ENCODE measurements at places on chromosomes 11 and 22.

DNA sequence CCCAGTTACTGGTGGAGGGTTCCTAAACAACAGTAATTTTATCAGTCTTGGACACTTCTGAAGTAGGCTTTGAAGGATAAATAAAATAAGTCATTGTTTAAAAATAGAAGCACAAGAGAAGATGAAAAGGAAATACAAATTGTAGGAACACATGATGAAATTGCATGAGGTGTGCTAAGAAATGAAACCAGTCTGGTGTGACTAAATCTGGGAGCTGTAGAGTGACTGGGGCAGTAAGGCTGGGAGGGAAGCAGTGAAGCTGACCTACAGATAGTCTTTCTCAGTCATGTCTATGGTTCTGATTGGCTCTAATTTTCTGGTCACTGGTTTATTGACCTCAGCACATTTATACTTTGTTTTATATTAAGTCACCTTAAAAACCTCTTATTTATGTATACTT lies 139.1 kb downstream of the SLC17A6 start:
- DNase-seq = no peak

- no peak for DNase-seq
Observed at GRCh38 chr22:31241936-31242335, 29.8 kb downstream of the LIMK2 start.

DNA sequence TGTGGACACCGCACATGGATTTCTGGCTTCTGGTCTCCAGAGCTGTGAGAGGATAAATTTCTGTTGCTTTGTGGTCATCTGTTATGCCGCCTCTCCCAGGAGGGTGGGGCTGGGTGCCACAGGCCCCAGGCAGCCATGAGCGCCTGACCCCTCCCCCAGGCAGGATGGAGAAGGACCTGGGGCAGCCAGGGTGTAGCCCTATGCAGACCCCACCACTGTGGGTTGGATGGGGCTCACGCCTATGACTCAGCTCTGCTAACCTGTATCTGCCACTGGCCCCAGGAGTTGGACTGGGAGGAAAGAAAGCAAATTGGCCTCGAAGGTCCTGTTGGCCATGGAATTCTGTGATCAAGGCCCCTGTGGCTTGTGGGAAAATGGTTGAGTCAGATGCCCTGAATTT lies 1351.1 kb downstream of the BRD1 start:
- DNase-seq = no peak

GRCh38 chr22:46064966-46065666 lies 85.2 kb upstream of the PPARA start:
- DNase-seq = no peak

DNA sequence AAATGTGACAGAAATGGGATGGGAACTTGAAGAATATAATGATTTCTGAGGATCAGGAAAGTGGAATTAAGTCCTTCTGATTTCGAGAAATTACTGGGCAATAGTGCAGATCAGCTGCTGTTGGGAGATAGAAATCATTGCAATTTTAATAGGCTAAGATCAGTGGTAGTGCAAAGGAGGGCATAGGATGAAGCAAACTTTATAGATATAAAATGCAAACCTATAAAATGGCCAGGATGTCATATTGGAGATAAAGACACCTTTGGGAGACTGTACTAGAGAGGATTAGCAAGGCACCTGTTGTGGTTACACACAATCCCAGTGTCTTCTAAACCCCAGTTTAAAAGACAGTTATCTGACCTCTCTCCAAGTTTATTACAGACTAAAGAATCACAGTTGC lies 6.5 kb upstream of the MS4A7 start:
- no peak for DNase-seq

GRCh38 chr11:9158898-9159391 lies 67.5 kb upstream of the SCUBE2 start:
- no peak for DNase-seq

DNA sequence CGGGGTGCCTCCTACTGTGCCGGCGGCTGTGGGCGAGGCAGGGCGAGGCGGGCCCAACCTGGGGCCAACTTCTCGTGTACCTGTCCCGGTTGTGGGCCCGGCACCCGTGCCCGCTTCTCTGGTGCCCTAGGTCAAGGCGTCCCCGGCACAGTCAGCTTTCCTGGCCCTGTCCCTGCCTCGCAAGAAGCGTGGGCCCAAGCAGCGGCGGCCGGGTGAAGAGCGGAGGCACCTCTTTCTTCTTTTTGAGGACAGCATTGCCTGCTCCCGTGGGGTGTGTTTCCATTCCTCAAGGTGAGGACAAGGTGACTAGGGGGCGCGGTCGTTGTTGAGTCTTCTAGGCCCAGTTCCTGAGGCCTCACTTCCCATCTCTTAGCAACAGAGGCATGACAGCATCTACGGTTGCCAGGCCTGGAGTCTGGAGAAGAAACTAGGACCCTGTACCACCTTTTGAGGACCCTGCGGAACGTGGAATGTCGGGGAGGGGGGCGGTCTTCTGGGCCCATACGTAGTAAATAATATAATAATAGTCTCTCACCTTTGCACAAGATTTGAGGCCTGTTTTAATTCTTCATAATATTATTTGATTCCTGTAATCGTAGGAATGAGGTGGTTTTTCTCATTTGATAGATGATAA lies 418 bp downstream of the ACO2 start:
- DNase-seq = no peak

GRCh38 chr11:78189851-78190250 lies 1.1 kb downstream of the USP35 start:
- no peak for DNase-seq

DNA sequence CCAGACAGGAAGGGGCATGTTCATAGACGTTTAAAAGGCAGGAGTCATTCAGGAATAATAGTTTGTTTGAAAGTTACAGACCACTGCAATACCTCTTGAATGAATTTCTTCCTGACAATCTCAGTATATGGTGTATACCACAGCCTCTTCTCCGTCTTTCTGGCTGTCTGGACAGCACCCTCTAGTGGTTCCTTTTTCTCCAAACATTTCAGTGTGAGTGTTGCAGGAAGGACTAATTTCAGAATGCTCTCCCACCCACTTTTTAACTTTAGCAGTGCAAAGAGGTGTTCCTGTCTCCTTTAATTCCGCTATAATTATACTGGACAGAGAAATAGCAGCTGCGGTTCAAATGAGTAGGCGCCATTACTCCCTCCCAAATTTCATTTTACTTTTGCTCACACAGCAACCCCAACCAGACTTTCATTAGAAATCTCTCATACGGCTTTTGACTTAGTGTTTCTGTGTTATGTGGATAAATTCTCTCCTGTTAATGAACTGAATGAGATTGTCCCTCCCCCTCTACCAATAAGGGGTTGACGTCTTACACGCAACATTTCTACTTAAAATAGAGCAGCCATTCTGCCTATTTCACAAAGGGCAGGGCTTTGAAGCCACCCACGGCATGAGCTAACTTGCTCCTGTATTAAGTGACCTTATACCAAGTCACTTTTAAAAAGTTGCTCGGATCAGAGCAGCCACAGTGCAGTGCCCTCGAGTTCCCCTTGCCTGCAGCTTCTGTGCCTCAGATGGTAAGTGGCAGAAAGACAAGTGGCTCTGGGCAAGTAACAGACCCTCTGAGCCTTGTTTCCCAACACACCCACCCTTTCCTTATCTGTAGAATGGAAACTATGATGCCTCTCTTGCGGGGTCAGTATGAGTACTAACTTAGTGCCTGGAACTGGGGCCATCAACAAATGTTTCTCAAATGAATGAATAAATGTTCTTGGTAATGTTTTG lies 368.6 kb downstream of the OPCML start:
- DNase-seq = no peak

GRCh38 chr11:19243143-19243542 lies 2.4 kb upstream of the E2F8 start:
- no peak for DNase-seq

DNA sequence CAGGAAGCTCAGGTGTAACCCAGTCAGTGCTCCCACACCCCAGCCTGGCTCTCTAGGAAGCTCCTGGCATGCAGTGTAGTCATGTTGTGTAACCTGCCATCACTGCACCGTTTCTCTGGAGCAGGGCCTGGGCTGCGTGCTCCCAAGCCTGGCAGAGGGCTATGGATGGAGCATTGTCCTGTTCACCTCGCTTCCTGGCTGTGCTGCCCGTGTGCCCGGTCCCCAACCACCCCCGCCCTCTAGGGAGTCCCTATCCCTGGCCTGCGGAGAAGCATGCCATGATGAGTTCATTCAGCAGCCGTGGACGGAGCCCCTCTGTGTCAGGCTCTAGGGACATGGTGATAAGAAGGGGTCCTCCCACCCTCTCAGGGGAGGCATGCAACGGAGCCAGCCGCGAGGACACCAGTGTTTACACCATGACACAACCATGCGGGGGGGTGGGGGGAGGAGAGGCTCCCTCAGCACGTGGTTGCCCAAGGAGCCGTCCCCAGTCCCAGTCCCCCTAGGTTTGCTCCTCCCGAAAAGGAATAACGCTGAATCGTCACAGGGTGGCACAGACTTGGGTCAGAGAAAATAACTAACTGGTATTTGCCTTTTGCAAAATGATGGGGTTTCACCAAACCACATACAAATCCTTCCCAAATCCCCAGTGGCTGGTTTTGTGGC lies 73.1 kb downstream of the FBLN1 start:
- no peak for DNase-seq

DNA sequence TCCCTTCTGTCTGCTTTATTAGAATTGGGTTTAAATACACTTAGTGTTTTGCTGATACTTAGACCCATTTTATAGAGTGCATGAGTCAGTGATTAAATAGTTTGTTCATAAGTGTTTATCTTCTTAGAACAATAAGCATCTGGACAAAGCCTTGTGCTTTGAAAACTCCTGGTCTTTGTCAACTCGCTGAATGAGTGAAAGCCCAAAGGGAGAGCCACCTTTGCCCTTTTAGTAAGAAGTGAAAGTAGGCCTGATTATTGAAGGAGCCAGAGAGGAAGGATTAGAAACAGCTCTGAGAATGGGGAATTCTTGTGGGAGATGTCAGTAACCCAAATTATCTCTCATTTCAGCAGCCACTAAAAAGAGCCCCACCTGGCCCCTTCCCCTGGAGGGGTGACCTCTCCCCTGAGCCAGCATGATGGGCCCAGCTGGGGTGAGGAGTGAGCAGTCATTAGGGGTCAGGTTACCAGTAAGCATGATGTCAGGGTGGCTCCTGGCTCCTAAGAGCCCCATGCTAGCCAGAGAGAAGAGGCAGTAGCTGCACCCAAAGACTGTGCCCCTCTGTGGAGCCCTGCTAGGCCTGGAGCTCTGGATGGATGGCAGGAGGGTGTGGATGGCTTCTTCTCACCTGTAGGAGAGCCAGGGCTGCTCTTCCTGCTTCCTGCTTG lies 125.1 kb upstream of the E2F8 start:
- no peak for DNase-seq

DNA sequence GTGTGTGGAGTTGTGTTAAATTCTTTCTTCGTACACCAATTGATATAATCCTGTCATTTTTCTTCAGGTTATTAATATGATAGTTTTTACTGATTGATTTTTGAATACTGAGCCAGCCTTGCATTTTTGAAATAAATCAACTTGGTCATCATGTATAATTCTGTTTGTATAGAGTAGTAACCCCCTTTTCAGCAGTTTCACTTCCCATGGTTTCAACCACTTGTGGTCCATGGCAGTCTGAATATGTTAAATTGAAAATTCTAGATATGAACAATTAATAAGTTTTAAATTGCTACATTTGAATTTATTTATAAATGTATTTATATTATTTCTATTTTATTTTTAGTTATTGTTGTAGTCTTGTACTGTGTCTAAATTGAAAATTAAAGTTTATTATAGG lies 32.6 kb downstream of the MS4A6A start:
- DNase-seq = no peak

DNA sequence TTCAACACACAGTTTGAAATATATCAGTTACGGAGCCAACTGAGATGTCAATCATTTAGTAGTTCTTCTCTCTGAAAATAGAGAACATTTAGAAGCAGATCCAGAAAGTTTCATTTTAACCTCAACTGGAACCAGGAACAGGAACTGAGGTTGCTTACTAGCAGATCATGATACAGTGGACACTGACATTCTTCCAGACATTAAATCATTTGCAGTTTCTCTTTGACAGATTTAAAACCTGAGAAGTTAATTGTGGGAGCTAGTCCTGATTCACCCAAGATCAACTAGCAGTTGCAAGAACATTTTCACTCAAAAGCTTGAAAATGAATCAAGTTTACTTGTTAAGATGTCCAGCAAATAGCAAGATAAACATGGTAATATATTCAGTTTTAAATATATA lies 135.4 kb downstream of the SLC17A6 start:
- no peak for DNase-seq

GRCh38 chr11:70029115-70029860 lies 48.8 kb upstream of the ANO1 start:
- DNase-seq = no peak

DNA sequence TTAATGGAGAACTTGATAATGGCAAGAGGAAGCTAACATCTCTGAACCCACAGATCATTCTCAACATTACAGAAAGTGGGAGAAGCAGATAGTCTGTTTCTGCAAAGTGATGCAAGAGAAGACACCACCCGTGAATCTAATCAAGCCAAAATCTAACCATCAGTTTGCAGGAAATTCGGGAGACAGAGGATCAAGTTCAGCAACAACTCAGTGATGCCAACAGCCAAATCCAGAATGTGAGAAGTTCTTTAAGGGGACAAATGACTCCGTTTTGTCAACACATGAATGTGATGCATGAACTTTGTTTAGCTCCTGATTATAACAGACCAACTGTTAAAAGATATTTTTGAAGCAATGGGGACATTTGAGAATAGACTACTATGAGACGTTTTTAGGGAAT lies 95.2 kb upstream of the LDLRAD3 start:
- no peak for DNase-seq

DNA sequence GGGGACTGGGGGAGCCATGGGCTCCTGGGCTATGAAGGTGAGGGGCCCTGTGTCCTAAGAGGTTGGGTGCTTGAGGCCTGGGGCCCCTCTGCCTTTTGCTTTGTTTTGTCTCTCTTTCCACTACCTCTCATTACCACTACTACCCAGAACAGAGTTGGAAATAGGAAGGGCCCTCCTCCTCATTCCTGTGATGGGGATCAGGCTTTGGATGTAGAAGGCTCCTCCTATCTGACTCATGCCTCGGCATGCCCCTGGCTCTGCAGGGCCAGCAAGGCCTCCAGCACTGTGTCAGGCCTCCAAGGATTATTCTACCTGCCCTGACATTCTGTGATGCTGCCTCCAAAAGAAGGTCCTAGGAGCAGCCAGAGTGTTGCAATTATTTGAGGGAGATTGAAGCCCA lies 766 bp downstream of the IZUMO1R start:
- no peak for DNase-seq

All from omental fat pad (tissue), 4 donors.